ENCODE measurements at places on chromosomes 1 and 21. TPM values are rescaled to one million over a fixed set of nuclear protein-coding genes. Genes with fewer than 3 reads are reported as not detected.
A peak's percentile ranks its signal among the peaks of the same experiment; 100 is the strongest.

GRCh38 chr1:8024329-8024728, 1.8 kb downstream of the ERRFI1 start:
- no peak for DNase-seq

GRCh38 chr1:95207223-95207935, 26.6 kb upstream of the RWDD3 start:
- no peak for DNase-seq

TRIM58 gene
- 0.84 TPM for total RNA-seq

OR6K3 gene
- not detected for total RNA-seq

MARK1 gene
- total RNA-seq = 3.9 TPM

GRCh38 chr1:170789063-170789462, 125.1 kb downstream of the PRRX1 start:
- DNase-seq = no peak

DNA sequence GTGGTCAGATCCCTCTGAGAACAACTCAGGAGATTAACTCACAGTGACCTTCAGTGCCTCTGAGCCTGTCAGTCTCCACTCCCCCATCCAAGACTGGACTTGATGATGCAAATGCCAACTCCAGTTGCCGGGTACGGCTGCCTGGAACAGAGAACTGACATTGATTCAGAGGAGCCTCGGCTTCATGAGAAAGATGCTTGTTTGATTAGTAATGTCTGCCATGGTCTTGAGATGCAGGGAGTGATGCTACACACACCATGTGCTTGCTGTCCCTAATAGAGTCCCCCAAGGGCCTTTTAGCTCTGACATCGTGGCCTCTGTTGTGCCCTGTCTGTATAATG, 51.8 kb upstream of the LRP8 start:
- DNase-seq = no peak

FCRL2 gene
- total RNA-seq = 81.0 TPM

DNA sequence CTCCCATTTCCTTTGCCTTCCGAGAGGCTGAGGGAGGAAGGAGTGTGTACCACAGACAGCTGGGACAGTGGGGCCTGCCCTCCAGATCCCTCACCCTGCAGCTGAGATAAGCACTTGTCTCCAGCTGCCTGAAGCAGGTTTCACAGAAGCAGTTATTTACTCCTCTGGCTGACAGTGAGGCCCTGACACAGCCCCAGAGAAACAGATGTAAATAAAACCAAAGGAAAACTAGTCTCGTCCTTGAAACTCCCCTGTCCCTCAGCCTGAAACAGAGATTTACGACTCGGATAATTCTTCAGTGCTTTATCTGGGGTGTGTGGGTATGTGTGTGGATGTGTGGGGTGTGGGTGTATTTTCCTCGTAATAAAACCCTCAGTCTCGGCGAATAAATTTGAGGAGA, 181.1 kb downstream of the IGSF21 start:
- DNase-seq = no peak

DNA sequence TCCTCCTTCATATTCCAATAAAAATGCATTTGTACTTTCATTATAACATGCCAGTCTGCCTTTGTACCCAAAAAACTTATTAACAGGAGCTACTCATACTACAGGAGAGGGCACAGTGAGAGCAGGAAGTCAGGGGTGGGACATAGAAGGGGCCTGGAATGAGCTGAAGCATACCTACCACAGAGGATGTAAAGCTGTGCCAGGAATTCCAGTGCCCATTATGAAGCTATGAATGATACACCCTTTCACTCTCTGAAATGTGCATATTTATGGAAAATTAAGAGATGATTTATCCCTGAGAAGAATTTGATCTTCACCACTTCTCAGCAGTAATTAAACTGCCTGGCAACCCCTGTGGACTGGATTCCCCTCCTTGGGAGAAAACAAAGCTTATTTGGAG, 65.8 kb downstream of the ATP5PO start:
- no peak for DNase-seq

DNA sequence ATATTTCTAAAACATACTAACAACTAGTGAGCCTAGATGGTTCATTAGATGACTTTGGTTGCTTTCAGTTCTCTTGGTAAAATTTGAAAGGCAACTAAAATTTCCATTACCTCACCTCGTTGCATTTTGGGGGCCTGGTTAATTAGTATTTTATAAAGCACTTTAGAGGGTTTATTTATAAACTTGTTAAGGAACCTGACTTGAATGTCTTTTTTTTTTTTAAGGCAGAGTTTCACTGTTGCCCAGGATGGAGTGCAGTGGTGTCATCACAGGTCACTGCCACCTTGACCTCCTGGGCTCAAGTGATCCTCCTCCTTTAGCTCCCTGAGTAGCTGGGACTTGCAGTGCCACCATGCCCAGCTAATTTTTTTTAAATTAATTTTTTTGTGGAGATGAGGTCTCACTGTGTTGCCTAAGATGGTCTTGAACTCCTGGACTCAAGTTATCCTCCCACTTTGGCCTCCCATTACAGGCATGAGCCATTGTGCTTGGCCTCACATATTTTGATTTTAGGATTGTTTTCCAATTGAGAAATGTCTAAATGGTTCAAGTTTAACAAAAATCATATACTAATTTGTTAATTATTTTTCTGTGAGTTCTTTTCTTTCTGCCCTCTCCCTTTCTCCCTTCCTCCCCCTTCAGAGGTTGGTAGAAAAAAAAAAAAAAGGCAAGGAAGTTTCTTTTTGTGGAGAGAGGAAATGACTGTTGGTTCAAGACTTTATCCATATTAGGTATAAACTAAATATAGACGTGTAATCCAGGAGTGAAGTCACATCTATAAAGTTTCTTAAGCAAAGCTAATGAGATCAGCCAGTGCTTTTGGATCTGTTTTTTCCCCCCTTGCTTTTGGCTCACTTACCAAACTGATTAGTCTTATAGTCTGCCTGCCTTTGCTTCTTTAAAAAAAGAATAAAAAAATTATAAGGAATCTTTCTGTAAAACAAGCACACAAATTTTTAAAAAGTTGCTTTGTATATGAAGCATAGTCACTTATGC, 24.7 kb downstream of the CLIC4 start:
- no peak for DNase-seq

DNA sequence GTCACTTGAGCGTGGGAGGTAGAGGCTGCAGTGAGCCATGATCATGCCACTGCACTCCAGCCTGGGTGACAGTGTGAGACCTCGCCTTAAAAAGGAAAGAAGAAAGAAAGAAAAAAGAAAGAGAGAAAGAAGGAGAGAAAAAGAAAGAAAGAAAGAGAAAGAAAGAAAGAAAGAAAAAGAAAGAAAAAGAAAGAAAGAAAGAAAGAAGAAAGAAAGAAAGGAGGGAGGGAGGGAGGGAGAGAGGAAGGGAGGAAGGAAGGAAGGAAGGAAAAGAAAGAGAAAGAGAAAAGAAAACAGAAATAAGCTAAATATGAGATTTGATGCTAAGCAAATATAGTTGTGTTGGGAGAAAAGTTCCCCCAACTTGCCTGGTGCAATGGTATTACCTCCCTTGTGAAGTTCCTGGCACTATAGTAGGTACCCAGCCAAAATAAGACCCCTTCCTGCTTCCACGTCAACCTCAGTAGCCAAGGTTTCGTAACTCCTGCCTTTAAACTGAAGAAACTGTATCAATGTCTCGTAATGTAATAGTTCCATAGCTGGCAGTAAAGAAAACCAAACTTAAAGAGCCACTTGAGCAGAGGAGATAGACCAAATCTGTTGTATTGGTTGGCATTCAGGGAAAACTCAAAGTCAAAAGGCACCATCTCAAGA, 88.1 kb upstream of the HNRNPU start:
- DNase-seq = no peak

DNA sequence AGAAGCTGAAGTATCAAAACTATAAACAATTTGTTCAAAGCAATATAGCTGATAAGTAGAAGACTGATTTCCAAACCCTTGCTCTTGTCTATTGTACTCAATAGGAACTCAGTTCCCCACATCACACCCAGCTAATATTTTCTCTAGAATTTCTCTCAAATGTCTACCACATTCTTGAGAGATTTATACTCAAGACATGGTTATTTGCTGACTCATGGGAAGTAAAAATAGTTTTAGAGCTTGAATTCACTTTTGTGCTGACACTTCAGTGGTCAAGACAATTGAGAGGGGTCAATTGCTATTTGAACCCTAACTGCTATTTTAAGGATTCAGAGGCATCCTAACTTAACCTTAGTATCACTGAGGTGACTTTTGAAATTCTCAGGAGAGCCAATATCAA, 99.0 kb downstream of the TNNI3K start:
- DNase-seq = no peak

DNA sequence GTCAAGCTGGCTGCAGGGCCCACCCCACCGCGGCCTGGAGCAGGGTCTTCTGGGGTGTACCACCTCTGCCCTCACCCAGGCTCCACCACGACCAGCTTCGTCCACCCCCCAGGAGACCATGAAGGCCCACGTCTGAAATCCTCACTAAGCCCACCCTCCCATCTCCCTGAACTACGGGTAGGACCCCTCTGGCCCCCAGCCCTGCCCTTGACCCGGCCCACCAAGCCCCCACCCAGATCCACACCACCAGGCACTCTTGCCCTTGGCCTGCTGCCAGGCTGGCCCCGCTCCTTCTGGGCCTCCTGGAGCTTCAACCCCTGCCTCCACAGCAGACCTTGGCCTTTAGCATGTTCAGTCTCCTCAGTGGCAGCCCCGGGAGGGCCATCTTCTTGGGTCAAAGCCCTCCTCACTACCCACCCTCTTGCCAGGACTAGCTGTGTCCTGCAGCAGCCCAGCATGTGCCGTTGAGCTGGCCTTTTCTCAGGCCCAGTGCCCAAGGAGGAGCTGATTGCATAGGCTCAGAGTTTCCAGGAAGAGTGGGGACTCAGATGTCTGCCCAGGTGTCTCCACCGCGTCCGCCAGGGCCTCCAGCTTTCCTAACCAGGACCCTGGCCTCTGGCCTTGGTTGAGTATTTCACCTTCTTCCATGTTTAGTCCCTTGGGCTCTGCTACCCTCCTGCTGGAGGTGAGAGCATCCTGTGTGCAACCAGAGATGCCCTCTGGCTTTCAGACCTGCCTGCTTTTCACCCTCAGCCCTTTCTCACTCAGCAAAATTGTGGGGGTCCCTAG, 17.7 kb upstream of the SAMD11 start:
- peak; percentile 34 for DNase-seq

DNA sequence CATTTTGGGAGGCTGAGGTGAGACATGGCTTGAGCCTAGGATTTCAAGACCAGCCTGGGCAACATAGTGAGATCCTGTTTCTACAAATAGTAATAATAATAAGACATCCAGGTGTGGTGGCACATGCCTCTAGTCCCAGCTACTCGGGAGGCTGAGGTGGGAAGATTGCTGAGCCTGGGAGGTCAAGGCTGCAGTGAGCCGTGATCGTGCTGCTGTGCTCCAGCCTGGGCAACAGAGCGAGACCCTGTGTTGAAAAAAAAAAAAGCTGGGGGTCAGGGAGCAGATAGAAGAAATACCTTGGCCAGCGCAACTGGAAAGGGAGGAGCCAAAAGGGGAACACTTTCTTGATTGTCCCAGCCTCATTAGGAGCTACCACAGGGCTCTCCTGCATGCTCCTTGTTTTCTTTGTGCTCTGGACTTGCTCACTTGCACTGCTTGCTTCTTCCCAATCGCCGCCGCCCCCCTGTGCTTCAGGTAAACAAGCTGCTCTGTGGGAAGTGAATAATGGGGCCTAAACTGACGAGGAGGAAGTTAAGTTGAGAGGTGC, 31.1 kb downstream of the PBX1 start:
- no peak for DNase-seq

SPRR2G gene
- not detected for total RNA-seq

PSMD4 gene
- total RNA-seq = 142 TPM

DNA sequence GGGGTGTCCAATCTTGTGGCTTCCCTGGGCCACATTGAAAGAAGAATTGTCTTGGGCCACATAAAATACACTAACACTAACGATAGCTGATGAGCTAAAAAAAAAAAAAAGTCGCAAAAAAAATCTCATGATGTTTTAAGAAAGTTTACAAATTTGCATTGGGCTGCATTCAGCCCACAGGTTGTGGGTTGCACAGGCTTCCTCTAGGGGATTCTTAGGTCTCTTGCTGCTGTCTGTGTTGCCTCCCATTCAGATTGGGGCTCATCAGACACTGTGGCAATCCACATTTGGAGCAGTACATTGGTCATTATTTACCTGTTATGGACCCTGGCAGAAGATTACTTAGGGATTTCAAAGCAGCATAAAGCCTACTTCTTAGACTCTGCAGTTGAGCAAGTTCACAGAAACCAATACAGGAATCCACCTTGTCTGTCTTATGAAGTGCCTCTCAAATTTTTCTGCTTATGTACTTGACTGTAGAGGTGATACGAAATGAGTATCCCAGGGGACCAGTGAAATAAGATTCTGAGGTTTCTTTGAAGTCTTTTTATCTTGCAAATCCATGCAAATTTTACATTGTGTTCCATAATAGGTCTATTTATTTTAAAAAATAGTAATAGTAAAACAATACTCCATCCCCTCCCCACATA, 205.5 kb downstream of the RPS6KC1 start:
- no peak for DNase-seq

EFNA4 gene
- 8.4 TPM for total RNA-seq

DNA sequence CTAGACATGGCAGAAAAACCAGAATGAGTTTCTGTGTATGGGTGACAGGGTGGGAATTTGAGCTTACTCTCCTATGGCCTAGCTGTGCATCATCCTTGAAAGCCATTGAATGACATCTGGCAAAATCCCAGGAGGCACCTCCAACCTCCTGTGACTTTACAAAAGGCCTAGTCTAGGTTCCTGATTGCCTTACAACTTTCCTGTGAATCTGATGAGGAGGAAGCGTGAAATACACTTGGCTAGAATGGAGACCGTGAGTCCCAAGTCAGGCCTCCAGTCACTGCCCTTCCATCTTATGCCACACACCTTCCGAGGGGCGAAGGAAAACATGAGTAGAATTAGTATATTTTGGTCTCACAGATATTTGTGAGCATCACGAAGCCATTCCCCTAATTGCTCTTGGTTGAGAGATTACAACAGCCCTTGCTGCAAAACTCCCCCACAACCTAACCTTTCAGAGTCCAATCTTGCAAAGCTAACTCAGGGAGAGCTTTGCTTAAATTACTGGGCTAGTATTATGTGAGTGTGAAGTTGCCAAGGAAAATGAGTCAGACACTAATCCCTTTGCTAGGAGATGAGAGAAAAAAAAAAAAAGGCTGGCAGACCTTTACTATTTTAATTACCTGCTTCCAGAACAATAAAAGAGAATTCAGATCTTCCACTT, 36.3 kb upstream of the PAXBP1 start:
- no peak for DNase-seq

- no peak for DNase-seq
Measured at GRCh38 chr1:115114308-115114707, 25.0 kb upstream of the TSPAN2 start.

GRCh38 chr1:109491372-109491771, 2.5 kb upstream of the CYB561D1 start:
- DNase-seq = no peak

SPRR1B gene
- not detected for total RNA-seq

DNA sequence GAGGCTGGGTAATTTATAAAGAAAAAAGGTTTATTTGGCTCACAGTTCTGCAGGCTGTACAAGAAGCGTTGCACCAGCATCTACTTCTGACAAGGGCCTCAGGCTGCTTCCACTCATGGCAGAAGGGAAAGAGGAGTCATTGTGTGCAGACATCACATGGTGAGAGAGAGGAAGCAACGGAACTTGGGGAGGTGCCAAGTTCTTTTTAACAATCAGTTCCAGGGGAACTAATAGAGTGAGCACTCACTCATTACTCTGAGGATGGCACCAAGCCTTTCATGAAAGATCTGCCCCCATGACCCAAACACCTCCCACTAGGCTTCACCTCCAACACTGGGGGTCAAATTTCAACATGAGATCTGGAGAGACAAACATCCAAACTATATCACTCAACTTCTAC, 77.2 kb downstream of the DDAH1 start:
- DNase-seq = no peak

- DNase-seq = no peak
Measured at GRCh38 chr1:15192916-15193550, 39.5 kb downstream of the TMEM51 start.
